ENCODE measurements at places on chromosomes 12 and 14. TPM values are rescaled to one million over a fixed set of nuclear protein-coding genes. Genes with fewer than 3 reads are reported as not detected.

DNA sequence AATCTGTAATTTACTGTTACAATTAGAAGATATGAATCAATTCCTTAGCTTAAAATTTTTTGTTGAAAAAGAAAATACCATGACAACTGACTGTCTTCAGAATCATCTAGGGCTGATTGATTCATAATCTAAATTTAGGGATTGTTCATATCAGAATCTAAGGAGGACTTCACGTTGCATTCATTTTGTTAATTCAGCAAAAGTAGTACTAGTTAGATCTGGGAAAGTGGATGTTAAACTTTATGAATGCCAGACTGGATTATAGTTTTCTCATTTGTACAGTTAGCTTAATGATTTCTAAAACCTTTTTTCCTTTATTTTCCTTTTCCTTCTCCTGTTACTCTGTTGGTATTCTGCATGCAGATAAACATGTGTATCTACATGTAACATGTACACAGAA lies 135.5 kb downstream of the PDE3A start:
- DNase-seq: no peak

DNA sequence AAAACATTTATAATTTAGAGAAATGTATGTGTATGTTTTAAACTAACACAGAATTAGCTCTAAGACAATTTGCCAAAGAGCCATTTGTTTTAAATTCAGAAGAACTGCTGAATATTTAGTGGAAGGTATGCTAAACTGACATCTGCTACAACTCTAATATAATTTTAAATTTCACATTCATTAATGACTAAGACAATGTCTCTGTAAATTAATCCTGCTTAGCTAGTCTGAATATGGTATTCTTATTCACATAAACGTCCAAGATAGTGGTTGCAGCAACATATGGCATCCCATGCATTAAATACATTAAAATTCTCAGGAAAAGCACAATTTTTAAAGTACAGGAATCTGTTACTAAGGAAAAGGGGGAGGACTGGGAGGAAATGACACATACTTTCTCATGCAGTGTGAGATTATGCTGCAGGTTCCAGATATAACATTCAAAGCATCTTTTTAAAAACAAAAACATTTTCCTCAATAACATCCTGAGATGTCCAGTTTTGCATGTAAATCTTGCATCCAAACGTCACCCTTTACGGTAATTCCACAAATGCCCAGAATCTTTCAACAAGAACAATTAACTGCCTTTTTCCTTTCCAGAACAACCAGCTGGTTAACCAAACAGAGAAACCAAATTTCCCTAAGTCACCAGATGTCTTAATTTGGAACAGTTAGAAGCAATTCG lies 26.9 kb downstream of the WDR89 start:
- no peak for DNase-seq

- no peak for DNase-seq
Observed at GRCh38 chr12:66393890-66394289, 91.6 kb downstream of the HELB start.

GRCh38 chr12:68894276-68894855 lies 38.6 kb downstream of the CPM start:
- DNase-seq: no peak

GRCh38 chr12:115518-115917 lies 49.0 kb downstream of the IQSEC3 start:
- DNase-seq: no peak

DNA sequence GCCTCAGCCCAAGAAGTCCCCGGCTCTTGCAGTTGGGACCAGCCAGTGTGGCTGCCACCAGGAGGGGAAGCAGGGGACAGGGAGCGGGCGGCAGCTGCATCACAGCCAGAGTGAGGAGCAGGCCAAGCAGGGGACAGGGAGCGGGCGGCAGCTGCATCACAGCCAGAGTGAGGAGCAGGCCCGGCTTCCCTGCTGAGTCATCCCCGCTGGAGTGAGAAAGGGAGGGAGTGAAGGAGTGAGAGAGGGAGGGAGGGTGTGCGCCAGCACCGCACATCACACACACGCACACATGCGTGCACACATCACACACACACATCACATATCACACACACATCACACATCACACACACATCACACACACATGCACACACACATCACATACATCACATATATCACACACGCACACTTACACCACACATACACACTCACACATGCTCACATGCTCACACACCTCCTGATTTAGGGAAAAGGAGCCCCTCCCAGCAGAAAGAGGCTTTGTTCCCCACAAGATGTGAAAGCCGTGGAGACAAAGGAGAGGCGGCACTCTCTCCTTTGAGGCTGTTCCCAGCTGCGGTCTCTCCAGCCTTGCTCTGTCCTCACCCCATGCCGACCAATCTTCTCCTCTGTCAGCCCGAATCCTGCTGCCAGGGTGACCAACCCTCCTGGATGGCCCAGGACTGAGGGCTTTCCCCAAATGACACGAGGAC lies 16.7 kb upstream of the ZDHHC22 start:
- DNase-seq: no peak

DNA sequence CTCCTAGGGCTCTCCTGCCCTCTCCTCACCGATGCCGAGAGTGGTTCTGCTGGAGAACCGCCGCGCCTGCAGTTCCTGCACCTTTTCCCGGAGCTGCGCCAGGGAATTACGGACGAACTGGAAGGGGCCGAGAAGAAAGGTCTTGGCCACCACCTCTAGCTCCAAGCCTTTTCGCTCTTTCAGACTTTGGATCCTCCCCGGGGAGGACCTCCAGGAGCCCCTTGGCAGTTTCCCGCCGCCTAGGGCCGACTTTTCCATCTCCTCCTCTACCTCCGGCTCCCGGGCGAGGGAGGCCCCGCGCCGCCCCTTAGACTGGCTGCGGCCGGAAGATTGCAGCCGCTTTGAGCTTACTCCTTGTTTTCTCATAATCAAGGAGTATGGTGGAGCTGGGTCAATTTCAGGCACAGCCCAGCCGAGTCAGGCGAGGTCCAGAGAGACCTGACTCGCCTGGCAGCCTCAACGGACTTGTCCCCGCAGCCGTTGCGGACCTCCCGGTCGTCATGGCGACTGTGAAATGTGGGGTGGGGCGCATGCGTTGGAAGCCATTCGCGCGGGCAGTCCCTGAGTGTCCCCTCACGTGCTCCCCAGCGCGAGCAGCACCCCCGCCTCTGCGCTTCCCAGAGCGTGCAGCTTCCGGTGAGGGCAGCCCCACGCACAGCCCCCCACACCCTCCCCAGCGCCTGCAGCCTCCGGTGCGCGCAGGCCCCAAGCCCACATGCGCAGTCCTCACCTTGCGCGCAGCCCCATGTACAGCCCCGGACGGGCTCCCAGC lies at the start of gene DPY19L2:
Gene DPY19L2, minus strand, starts transcription at position 466 of the 772 bp plus-strand sequence. Its CDS starts 100 bp downstream, at position 366.
- peak; percentile 76 for DNase-seq

DNA sequence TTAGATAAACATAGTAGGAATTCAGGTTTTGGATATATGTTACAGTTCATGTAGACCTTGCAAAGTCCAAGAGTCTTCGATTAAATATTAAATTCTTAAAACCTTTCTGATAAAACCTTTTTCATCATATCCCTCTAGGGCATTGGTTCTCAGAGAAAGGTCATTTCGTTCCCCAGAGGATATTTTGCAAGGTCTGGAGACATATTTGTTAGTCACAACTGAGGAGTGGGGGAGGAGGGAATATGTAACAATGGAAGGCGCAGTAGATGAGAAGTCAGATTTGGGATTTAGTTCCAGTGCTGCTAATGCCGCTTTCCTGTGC lies 5.3 kb downstream of the TMEM253 start:
- no peak for DNase-seq

GRCh38 chr12:11666131-11667050 lies 16.9 kb downstream of the ETV6 start:
- DNase-seq: no peak

GRCh38 chr14:54623279-54624004 lies 56.5 kb downstream of the SAMD4A start:
- DNase-seq: no peak

DNA sequence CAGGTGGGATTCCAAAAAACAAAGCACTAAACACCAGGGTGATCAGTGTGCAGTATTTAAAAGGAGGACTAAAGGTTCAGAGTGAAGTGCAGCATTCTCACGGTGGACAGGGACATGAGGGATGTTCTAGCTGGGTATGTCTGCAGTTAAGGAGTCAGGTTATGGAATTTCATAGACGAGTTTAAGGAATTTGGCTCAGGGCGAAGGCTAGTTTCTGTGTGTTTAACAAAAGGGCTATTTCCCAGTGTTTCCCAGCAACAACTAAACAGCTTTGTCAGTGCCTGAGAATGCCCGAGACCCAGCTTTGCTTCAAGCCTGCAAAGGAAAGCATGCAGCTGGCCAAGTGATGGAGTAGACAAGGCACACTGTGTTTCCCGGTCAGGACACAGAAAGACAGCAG lies 7.0 kb downstream of the KRT1 start:
- no peak for DNase-seq

GRCh38 chr12:75959060-75959459 lies 72.5 kb downstream of the PHLDA1 start:
- no peak for DNase-seq

DNA sequence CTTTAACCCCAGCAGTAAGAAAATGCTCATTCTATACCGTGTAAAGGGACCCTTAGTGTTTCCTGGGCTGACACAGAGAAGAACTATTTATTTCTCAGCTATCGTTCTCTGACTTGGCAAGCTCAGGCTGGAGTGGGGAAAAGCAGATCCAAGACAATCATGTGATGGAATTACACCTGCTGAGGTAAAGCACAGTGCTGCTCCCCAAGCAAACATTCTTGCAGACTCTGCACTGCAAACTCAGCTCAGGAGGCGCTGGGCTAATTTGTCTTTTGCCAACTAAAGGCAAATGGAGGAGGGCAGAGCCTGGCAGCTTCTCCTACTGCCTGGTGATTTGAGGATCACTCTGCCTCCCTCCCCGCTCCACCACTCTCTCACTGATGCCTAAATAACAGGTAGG lies 57.8 kb upstream of the FUT8 start:
- DNase-seq: no peak

The RNASE7 gene
- total RNA-seq: not detected

The SPATA7 gene
- 21.3 TPM for total RNA-seq

The GUCY2C gene
- 0.15 TPM for total RNA-seq
